ENCODE measurements at places on chromosomes 7 and 10.
A peak's percentile ranks its signal among the peaks of the same experiment; 100 is the strongest.

- DNase-seq, result no peak
These were observed 80.9 kb downstream of the DIP2C start for GRCh38 chr10:608331-609261.

GRCh38 chr10:44357023-44357540 is 27.8 kb downstream of the CXCL12 start:
- no peak for DNase-seq

DNA sequence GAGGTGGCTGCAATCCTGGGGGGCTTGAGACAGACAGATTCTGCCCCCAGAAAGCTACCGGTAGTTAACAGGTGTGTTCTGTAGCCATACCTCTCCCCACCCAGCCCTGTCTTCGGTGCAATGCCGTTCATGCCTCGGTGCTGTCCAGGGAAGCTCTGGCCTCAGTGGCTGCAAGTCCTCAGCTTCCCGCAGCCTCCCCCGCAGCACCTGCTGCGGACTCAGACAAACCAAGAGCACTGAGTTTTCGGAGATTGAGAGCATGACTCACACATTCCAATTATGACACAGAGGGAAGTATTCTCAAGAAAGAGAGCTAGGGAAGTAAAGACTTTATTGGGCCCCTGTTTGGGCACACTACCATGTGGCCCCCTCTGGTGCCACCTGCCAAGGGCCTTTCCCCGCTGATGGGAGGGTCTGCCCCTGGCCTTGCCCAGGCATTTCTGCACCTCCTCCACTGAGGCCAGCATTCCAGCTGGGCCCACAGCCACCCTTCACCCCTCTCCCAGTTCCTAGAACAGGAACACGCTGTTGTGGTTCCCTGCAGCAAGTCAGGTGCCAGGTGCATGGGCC is 30.2 kb upstream of the EZH2 start:
- no peak for DNase-seq

GRCh38 chr7:130152493-130153210 is 52.6 kb downstream of the TMEM209 start:
- peak; percentile 32 for DNase-seq

DNA sequence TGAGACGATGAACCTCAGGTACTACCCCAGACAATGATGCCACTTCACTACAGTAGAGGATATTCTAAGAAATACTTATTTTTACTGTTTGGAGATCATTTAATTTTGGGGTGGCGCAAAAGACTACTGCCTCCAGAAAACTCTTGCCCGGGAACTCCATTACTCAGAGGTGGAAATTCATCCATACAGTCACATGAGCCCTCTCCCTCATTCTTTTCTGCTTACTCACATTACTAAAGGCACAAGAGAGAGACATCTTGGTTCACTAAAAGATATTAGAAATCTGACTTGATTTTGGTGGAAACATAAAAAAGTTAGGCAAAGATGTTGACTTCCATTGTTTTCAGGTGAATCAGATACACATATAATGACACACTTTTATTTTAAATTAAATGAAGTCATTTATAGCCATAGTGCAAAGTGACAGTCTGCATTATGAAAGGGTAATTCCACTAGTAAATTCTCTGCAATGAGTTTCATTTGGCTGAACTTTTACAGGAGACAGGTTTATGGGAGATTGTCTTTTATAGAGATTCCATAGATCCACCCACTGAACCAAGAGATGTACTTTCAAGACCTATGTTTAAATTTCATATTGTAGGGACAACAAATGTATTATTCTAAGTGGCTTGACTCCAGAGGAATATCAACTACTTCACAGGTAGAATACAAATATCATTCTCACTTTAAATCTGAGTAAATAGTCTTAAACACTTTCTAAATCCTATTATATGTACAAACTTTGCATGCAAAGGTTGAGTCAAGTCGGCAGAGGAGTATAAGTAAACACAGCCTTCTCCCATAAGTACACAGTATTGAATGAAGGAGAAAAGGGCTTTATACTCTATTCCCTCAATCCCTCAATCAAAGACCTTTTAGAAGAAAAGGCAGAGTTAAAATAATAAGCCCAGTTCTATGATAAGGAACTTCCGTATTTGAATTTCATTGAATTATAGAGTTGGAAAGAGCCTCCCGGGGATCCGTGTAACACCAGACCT is 18.8 kb downstream of the NEBL start:
- DNase-seq, result no peak
